ENCODE measurements at places on chromosomes 2 and 18.

DNA sequence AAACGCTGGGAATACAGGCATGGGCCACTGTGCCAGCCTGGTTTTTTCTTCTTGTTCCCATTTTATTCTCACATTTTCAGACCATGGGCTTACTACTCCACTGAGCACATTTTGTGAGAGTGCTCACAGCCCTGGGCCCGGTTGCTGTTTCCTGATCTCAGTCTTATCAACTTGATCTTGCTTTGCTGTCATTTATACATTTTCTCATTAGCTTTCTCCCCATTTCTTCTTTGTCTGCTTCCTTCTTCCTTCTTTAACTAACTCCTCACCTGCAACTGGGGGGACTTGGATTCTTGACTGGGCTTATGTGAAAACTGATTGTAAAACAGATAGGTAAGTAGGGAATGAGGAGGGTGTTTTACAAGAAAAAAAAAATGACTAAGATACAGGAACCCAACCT lies 117.3 kb downstream of the PLB1 start:
- DNase-seq: no peak

DNA sequence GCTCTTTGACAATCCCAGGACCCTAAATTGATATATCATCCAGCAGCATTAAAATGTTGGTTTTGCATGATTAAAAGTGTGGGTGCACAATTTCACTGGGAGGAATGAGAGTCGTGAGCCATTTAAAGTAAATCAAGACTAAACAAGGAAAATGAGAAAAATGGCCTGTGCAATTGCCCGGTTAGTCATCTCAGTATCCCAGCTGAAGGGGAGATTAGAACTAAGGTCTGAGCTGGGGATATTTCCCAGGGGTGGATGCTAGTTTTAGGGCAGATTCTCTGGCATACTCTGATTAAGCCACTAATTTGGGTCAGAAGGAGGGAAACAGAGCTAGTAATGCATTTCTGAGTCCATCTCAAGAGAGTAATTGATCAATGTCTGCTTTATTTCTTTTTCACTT lies 177.2 kb downstream of the EN1 start:
- no peak for DNase-seq

- DNase-seq: no peak
Observed at GRCh38 chr2:221103930-221104329, 468.2 kb downstream of the EPHA4 start.

DNA sequence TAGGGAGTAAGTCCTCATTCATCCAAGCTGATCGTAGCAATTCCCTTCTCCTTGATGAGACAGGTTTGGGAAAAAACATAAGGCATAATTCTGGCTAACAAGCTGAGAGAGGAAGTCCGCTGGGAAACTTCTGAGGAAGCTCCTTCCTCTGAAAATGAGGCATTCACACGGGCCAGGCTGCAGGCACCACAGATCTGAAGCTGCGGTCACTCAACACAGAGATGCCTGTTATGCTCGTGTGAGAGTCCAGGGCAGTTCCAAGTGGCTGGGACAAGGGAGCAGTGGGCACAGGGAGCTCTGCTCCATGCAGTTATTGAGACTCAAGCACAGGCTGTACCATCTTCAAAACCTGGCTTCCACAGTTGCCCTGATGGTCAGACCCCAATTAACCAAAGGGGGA lies 200.9 kb upstream of the ID2 start:
- no peak for DNase-seq

- no peak for DNase-seq
Observed at GRCh38 chr2:220163486-220163885, 536.1 kb downstream of the SLC4A3 start.

DNA sequence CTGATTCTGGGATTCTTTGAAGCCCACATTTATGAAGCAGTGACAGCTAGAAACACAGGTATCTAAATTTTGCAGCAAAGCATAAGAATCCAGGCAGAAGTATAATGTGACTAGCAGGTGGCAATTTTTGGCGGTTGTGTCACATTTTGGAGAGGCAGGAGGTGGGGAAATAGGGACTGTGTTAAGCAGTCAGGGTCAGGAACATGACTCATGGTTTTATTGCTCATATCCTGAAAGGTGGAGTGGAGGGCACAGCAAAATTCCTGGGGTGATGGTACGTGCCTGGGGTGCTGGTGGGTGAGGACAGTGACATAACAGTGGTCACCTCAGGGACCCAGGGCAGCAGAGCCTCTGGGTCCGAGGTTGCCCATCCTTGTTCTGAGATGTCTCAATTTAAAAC lies 63.5 kb upstream of the TTN start:
- no peak for DNase-seq

- DNase-seq: no peak
Observed at GRCh38 chr2:149451417-149452165, 121.2 kb downstream of the LYPD6 start.

- no peak for DNase-seq
Observed at GRCh38 chr18:27094621-27095020, 90.5 kb downstream of the CHST9 start.

- DNase-seq: no peak
Observed at GRCh38 chr2:179355881-179356280, 91.2 kb upstream of the SESTD1 start.

- no peak for DNase-seq
Observed at GRCh38 chr2:154029504-154029903, 157.8 kb downstream of the GALNT13 start.

DNA sequence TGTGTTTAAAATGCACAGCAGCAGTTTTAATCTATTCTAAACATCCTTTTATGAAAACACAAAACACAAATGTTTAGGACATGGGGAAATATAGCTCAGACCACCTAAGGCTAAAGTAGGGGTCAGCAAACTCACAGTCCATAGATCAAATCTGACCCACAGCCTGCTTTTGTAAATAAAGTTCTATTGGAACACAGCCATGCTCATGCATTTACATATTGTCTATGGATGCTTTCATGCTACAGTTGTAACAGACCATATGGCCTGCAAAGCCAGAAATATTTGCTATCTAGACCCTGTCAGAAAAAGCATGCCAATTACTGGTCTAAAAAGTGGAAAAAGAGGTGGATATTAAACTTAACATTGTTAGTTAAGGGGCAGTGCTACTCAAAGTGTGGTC lies 1105.4 kb upstream of the KLHL29 start:
- no peak for DNase-seq

- no peak for DNase-seq
Observed at GRCh38 chr18:60996326-60996725, 336.9 kb upstream of the CDH20 start.

- peak; percentile 3 for DNase-seq
Observed at GRCh38 chr2:160918906-160919503, 241.2 kb upstream of the TANK start.

- DNase-seq: no peak
Observed at GRCh38 chr2:65867446-65867845, 435.0 kb upstream of the SPRED2 start.

DNA sequence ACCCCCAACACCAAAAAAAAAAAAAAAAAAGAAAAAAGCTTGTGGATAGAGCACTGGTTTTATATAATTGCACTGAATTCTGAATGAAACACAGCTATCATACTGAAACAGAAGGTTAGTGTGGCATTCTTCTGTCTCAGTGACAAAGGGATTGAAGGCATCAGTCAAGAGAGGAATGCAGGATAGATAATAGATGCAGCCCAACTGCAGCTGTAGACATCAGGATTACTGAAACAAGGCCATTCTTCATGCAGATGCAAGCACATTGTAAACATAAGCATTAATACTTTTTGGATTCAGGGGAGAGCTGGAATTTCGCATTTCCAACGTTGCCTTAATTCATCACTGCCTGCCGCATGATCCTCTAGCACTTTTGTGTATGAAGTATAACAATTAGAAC lies 897.4 kb upstream of the KLHL29 start:
- no peak for DNase-seq

DNA sequence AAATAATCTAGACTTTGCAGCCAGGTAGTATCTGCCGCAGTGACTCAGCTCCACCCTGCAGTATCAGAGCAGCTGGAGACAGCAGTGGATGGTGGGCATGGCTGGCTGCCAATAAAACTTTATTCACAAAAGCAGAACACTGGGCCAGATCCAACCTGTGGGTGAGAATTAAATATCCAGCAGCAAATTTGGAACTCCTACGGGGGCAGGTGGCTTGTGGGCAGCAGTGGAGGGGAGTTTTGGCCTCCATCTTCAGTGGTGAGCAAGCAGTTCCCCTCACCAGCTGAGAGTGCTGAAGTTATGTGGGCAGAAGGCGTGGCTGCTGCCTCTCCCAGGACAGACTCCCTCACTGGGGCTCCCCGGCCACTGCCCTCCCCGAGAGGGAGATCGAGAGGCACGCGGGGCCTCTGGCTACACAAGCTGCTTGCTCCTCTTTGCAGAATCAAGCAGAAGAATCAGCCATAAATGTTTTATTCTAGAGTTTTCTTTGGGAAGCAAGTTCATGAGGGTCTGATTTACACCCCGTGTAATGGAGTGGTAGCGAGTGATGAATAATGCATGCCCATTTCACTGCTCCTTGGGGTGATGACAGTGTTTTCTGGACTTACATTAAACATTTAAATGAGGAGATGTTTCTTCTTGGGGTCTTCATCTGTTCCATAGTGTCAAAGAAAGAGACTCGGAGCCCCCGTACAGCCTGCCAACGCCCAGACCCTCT lies 204.3 kb downstream of the SEPTIN10 start:
- no peak for DNase-seq

DNA sequence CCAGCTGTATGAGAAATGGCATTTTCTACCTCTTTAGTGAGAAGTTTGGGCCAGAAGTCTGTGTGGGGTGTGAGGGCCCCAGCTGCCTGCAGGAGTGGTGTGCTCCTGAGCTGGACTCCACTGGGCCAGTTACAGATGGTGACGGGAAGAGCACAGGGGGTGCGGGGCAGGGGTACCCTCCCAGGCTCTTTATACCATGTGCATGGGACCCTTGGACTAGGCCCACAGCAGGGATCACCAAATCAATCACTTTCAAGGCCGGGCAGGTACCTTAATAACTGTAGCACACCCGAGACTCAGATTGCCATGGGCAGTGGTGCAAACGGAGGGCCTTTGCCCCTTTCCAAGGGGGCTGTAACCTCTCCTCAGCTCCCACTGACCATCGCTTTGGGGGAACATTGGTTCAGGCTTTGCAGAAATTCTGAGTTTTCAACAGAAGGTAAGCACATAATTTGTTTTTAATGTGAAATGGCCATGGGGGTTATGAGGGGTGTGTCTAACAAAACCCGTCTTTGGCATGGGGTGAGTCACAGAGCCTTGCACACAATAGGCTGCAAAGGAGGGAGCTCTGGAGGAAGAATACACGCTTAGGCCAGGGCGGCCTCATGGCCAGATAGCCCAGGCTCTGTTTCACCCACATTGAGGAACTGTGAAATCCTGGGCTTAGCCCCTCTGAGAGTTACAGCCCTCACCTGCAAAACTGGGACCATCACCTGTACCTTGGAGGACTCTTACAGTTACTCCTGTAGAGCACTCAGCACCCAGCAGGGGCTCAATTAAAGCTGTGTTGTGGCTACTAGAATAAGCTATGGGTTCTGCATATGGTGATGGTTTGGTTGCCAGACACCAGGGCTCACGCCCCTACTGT lies 141.0 kb upstream of the BCL2L11 start:
- DNase-seq: no peak

DNA sequence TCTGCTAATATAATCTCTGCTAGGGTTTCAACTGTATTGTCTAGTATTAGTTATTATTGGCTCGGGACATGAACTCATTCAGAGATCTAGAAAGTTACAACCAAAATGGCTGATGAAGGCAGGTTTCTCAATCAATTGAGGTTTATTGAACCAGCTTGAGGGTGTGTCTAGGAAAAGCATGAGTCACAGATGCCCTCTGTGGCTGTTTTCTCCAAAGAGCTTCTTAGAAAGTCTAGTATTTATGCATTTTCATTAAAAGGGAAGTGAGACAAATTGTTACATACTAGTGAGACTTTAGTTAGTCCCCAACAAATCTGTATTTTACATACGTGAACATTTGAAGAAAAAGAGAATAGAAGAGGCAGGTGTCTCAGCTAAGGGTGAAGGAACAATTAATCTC lies 23.0 kb upstream of the RTTN start:
- no peak for DNase-seq

DNA sequence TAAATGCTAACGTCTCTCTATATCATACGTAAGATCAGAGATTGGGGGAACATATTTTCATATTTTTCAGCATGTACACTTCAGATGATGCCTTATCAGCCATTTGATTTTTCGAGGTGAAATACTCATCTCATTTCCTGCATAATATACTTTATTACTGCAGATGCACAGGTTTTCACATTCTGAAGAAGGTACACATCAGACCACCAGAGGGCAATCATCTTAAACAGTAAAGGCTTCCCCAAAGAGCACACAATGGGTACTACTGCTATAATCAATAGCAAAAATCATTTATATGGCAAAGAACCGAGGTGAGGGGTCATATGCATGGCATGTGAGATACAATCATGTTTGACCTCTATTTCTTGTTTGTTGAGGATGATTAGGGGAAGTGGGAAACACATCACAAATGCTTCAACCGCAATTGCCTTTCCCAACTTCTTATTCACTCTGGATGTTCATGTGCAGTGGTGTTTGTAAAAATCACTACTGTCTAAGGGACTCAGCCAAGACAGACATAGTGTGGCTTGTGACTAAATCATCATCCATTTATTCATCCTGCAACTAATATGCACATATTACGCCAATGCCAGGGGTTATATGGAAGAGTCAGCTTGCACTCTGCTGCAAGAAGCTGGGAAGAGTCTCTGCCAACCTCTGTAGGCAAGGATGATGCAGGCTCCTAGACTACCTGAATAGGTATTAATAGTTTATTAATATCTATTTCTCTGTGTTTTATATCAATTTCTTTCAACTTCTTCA lies 118.7 kb downstream of the EPB41L3 start:
- DNase-seq: peak; percentile 73

- DNase-seq: no peak
Observed at GRCh38 chr2:60678551-60678950, 77.5 kb upstream of the PAPOLG start.

GRCh38 chr2:54516842-54517241 lies 60.7 kb downstream of the SPTBN1 start:
- DNase-seq: no peak

- DNase-seq: no peak
Observed at GRCh38 chr2:167875529-167875928, 371.9 kb downstream of the STK39 start.

GRCh38 chr2:224638301-224638823 lies 53.2 kb upstream of the CUL3 start:
- no peak for DNase-seq

Data from G401 (cell line).